ENCODE measurements at places on chromosomes 3 and 15.

DNA sequence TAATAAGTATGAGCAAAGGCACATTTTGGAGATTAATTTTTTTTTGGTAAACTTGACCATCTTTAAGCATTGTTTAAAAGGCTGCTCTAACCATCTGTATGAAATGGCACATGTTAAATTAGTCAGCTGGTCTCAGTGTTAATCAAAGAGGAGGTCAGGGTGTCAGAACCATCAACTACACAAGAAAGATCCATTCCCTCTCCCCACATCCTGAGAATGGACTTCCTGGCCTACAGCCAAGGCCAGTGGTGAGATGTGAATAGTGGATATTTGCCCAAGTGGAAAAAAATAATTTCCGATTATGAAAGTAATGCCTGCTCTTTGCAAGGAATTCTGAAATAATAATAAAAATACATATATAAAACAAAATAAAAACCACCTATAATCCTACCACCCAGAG lies 641.7 kb downstream of the NR2F2 start:
- DNase-seq: no peak

- DNase-seq: no peak
Observed at GRCh38 chr3:48064292-48064829, 48.1 kb upstream of the MAP4 start.

DNA sequence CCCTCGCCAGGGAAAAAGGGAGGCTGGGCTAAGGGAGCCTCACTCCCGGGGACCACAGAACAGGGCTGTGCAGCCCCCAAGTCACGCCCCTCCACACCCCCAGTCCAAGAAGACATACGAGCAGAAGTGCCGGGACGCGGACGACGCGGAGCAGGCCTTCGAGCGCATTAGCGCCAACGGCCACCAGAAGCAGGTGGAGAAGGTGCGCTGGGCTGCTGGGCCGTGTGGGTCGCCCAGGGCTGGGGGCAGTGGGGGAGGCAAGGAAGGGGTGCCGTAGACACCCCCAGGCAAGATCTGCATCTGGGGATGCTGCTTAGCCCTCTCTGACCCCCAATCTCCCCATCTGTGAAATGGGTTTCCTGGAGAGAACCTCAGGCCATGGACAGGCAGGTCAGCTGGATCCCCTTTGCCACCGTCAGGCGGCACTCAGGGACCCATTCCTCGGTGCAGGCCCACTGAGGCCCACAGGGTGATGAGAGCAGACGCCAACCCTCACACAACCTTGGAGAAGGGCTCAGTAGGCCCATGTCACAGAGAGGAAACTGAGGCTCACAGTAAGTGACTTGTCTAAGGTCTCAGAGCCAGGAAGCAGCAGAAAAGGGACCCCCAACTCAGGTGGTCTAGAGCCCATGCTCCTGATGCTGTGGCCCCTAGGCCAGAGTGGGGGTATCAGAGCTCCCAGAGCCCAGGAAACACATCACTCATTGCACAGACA lies 33.7 kb downstream of the PSTPIP1 start:
- DNase-seq: no peak

GRCh38 chr15:40836020-40836419 lies 7.5 kb upstream of the PPP1R14D start:
- no peak for DNase-seq

- no peak for DNase-seq
Observed at GRCh38 chr15:50218291-50218690, 36.3 kb downstream of the SLC27A2 start.

GRCh38 chr3:188437926-188438325 lies 284.0 kb downstream of the LPP start:
- no peak for DNase-seq

GRCh38 chr3:184491011-184491576 lies 70.5 kb upstream of the EPHB3 start:
- DNase-seq: no peak

DNA sequence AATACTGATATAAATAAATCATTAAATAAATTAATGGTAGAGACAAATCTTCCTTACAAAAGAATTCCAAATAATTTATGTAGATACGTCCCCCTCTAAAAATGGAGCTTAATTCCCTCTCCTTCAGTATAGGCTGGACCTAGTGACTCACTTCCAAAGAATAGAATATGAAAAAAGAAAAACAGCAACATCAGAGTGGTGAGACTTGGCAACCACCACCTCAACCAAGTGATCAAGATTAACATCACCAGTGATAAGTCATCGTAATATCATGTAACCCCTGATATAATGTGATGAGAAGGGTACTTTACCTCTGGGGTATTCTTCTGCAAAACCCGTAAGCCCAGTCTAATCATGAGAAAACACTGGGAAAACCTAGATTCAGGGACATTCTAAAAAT lies 13.4 kb downstream of the GOLGB1 start:
- no peak for DNase-seq

DNA sequence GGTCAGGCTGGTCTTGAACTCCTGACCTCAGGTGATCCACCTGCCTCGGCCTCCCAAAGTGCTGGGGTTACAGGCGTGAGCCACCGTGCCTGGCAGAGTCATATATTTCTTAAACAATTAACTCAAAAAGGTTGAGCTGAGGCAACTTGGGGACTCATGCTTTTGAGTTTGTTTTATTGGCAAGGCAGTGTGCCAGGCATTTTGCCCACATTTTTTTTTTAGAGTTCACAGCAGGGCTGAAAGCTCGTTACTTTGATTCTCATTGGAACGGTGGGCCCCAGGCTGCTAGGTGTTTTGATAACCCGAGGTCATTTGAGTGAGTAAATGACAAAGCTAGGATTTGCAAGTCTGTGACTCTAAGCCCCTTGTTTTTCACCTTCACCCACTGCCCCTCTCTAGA lies 76.2 kb downstream of the CCK start:
- no peak for DNase-seq

- DNase-seq: no peak
Observed at GRCh38 chr3:19644405-19644804, 289.6 kb downstream of the EFHB start.
